Astrocyte of the spinal cord (primary cell): ENCODE measurements at places on chromosomes 1 and 21.

DNA sequence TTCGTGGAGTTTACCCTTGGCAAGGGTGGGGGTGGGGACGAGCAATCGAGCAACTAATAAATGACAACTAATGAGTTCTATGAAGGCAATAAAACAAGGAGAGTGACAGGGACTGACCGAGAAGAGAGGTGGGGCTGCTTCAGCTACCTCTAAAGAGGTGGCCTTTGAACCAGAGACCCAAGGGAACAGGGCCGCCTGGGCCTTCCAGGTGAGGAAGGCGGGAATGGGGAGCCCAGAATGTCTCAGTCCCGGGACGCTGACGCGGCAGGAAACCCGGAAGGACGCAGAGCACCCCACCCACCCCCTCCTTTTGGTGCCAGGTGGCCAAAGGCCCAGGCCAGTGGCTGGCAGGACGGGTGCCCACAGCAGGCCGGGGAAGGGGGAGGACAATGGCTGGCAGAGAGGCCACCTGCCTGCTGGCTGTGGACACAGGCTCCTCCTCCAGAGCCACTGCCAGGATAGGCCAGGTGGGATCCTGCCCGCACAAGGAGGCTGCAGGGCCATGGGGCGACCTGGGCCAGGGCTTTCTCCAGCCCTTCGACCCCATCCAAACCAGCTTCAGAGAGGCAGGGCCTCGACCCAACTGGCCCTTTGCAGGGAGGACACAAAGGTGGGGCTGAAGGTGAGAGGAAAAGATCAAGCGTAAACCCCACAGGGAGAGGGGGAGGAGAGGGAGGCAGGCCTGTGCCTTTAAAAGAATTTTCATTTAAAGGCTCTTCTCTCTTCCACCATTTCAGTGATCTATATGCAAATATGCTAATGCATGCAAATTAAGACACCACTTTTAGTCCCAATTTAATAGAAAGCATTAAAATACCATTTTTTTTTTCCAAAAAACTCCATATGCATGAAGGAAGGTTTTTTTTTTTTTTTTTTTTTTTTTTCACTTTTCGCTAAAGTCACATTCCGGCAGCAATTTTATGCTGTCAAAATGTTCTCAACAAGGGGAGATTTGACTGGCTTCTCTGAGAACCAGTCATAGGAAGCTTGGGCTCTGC lies 58.1 kb downstream of the CASZ1 start:
- DNase-seq: no peak

DNA sequence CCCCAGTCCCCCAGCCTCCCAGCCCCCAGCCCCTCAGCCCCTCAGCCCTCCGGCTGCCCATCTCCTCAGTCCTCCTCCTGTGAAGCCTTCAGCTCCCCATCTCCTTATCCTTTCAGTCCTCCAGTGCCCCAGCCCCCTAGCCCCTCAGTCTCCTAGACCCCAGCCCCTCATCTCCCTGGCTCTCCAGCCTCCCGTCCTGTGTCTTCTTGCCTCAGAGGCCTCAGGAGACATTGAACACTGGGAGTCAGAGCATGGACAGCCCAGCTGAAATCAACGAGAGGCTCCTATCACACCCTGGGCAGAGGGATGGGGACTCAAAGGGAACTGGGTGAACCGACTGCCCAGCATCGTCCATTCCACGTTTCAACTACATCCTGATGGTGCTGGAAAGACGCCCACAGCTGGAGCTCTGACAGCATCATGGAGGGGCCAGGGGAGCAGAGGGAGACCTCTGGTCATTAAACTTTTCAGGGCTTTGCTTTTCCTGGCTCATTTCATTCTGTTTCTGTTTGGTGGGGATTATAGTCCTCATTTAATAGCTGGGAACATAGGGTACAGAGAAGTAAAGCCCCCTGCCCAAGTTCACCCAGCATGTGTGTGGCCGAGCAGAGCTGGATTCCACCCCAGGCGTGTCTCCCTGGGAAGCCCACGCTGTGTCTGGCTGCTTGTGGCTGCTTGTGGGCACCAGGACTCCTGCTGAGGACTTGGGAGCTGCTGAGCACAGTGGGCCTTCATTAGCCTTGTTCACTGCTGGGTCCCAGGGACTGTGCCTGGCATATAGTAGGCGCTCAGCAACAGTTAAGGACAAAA lies 396.7 kb downstream of the PTPRU start:
- no peak for DNase-seq

DNA sequence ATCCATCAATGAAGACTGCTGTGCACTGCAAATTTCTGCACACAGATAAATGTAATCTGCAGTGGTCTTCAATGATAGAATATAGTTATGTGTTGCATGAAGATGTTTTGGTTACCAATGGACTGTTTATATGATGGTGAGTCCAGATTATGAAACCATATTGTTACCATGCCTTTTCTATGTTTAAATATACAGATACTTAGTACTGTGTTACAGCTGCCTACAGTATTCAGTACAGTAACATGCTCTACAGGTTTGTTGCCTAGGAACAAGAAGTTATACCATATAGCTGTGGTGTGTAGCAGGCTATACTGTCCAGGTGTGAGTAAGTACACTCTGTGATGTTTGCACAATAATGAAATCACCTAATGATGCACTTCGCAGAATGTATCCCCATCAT lies 40.8 kb downstream of the SORT1 start:
- DNase-seq: no peak

DNA sequence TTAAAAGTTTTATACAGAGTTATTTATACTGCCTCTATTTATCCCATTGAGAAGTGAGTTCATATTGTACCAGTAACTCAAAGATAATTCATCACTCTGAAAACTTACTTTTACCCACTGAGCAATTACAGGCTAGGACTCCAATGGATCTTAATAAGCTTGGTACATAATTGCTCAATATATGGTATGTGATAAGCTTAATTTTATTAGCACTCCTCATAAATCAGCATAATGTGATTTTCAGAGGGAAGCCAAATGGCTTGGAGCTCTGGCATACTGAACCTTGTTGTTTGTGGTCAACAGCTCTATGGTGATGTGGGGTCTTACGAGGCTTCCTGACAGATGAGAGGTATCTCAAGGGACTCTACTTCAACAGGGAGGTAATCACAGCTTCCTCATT lies 26.3 kb downstream of the ADAM30 start:
- DNase-seq: no peak

DNA sequence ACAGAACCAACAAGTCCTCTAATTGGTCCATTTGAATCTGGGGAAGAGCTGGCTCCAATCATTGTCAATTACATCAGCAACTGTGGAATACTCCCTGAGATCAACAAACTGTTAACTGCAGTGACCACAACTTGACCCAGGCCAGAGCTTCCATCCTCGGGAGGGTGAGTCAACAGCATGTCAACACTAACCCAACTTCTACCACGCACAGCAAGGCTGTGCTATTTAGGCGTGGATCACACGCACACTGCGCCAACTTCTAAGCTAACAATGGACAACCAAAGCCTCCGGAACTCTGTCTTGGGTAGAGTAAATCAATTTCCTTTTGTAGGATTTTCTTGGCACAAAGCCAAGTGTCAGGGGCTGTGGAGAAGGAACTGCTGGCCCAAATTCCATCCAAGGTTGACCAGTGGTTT lies 30.4 kb downstream of the APP start:
- peak; percentile 97 for DNase-seq

- DNase-seq: peak; percentile 46
These were observed 32.9 kb downstream of the ADCY10 start for GRCh38 chr1:167881069-167881468.

DNA sequence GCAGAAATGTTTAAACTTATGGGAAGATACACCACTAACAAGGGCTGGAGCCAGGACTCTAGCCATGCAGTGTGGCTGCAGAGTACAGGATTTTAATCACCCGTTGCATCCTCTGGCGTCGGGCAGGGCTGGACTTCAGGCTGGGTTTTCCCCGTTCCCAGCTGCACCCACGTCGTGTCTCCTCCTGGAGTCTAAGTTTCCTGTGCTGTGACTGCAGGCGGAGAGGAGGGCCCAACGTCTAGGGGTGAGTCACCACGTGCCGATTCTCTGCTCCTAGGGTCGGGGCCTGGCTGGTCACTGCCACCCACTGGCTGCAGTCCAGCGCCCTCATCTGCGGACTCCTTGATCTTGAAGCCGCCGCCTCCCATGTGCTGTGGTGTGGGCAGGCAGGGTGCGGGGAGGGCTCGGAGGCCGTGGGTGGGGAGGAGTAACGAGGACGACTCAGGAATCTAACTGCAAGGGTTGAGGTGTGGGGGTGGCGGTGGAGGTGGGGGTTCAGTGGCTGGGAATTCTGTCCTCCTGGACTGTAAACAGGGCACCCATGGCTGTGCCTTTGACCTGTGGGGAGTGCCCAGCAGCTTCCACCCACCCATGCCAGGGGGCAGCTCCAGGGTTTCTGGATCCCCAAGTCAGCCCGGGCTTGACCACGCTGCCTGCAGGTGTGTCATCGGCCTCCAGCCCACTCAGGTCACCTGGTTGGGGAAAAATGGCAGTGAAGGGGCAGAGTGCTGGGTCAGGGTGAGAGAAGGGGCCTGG lies 77.8 kb downstream of the ALPL start:
- DNase-seq: peak; percentile 84

- DNase-seq: no peak
These were observed 154.8 kb downstream of the SLC45A1 start for GRCh38 chr1:8472668-8473067.

- DNase-seq: no peak
These were observed 5.8 kb downstream of the ADORA3 start for GRCh38 chr1:111497592-111497991.

- no peak for DNase-seq
These were observed 1.7 kb upstream of the PDE9A start for GRCh38 chr21:42651515-42652401.

- DNase-seq: no peak
These were observed 43.9 kb downstream of the PARP1 start for GRCh38 chr1:226363801-226364513.
